ENCODE measurements at places on chromosomes 5 and 9.

- DNase-seq, result peak; percentile 13
These were observed 11.1 kb downstream of the BRD3 start for GRCh38 chr9:134056483-134057306.

DNA sequence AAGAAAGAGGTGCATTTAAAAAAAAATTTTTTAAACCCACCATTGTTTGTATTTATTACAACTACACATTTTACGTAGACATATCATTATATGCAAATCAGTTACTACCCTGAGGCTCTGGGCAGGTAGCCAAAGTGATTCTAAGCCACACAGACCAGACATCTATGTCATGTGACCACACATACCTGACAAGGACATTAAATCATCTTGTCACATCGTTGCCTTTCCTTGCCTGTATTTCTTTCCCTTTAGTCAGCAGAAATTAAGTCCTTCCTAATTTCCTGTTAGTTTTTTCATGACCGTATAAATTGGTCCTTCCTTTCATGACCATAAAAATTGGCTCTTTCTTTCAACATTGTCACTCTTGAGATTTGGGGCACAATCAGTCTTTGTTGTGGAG is 134.2 kb upstream of the MARCHF11 start:
- no peak for DNase-seq

DNA sequence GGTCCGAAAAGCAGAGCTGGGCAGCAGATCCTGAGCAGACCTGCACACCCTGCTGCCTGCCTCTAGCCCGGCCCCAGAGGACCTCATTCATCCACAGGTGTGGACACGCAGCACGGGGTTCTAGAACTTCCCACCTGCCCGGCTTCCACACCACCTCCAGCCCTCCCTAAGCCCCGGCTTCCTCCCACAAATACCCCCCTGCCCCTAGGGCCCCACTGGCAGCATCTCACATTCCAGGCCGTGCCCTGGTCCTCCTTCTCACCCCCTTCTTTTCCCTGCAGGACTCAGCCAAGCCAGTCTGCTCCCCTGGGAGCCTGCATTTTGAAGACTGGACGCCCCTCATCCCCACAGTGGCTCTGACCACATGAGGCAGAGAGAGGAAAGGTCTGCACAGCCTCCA is 138.9 kb downstream of the ADAMTS2 start:
- no peak for DNase-seq

DNA sequence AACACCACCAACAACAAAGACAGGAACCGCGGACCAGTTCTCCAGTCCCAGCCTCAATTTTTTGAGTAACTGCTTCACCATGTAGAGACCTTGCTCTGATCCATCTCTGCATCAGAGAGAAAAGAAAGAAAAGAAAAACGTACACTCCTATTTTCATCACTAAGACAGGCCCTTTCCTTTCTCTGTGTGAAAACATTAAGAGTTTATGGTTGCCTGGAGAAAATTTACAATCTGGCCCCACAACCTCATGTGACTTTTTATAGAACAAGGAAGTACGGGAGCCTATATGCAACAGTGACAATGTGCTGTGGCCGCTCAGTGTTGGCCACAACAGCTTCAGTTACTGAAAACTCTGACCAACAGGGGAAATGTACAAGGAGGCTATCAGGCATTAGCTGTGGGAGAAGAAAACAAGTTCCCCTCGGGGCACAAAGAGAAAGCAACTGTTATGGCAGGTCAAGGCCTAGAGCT is 272.9 kb upstream of the PTGER4 start:
- peak; percentile 48 for DNase-seq

GRCh38 chr5:66143473-66144073 is 527 bp upstream of the SREK1 start:
- DNase-seq, result no peak
